GM19239 (cell line): ENCODE measurements at places on chromosomes 13 and 19.

GRCh38 chr19:49581007-49581508 is at the start of gene PRRG2:
Gene PRRG2, plus strand, starts transcription at chr19:49581316. Its CDS starts 1,904 bp downstream, at chr19:49583220.
- DNase-seq, result no peak

DNA sequence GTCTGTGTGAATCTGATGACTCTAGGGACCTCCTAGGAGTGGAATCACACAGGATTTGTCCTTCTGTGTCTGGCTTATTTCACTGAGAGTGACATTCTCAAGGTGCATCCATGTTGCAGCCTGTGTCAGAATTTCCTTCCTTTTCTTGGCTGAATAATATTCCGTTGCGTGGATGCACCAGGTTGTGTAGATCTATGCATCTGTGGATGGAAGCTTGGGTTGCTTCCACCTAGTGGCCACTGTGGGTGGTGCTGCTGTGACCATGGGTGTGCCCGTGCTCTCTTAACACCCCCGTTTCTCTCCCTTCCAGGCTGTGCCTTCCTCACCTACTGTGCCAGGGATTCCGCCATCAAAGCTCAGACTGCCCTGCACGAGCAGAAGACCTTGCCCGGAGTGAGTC is 26.2 kb downstream of the CELF5 start:
- no peak for DNase-seq

- no peak for DNase-seq
Measured at GRCh38 chr13:44231786-44232516, 141.7 kb upstream of the SERP2 start.

- DNase-seq, result no peak
Measured at GRCh38 chr13:33015241-33015668, 968 bp upstream of the KL start.

- DNase-seq, result no peak
Measured at GRCh38 chr19:1935484-1936208, 5.3 kb upstream of the CSNK1G2 start.

- DNase-seq, result no peak
Measured at GRCh38 chr19:29245215-29245614, 32.3 kb upstream of the UQCRFS1 start.

DNA sequence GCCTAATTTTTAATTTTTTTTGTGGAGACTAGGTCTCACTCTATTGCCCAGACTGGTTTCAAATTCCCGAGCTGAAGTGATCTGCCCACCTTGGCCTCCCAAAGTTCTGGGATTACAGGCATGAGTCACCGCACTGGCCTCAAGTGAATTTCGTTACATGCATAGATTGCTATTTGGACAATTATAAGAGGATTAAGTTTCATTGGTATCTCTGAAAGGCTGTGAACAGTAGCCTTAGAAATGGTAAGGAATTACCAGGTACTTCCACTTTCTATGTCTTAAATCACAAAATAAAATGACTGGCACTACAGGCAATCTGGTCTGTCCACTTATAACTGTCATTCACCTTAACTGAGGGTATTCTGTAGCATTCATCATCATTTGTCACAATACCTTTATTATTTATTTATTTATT is 2.9 kb upstream of the CCDC9 start:
- DNase-seq, result no peak

DNA sequence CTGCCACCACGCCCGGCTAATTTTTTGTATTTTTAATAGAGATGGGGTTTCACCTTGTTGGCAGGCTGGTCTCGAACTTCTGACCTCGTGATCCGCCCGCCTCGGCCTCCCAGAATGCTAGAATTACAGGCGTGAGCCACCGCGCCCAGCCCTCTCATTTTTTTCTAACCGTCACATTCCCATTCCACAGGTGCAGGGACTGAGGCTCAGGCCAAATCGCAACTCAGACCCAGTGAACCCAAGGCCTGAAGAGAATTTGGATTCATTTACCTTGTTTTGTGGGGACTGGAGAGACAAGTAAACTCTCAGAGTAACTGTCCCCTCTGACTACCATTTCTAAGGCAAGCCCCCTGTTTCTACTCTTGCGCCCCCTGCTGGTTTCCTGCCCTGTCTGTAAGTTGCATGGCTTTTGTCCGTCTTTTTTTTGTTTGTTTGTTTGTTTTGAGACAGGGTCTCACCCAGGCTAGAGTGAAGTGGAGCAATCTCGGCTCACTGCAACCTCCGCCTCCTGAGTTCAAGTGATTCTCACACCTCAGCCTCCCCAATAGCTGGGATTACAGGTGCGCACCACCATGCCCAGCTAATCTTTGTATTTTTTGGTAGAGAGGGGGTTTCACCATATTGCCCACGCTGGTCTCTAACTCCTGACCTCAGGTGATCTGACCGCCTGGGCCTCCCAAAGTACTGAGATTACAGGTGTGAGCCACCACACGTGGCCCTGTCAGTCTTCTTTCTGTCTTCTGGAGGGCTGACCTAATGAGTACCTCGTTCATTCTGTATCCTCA is 2.3 kb upstream of the STRN4 start:
- no peak for DNase-seq

DNA sequence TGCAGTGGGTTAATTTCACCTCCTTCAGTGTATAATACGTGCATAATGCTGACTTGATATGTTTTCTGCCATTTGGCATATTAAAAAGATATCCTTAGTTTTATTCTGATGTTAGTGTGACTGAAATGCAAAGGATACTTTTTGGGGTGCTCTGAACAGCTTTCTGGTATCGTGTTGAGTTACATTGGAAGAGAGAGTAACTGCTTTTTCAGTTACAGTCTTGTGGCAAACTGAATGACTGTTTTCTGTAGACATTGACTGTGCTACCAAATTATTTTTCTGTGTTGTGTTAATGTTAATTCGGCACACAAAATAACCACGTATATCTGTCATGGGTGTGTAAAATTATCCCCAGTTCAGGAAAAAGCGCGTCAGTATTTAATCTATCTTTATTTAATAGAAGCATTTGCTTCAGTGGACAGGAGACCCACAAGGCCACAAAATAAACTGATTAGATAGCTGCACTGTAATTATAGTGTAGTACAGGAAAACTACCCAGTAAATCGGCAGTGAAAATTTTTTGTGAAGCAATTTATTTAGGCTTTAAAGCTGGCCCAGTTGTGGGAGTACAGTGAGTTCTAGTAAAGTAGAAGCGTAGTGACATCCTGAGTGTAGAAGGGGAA is 2.5 kb downstream of the URI1 start:
- no peak for DNase-seq

DNA sequence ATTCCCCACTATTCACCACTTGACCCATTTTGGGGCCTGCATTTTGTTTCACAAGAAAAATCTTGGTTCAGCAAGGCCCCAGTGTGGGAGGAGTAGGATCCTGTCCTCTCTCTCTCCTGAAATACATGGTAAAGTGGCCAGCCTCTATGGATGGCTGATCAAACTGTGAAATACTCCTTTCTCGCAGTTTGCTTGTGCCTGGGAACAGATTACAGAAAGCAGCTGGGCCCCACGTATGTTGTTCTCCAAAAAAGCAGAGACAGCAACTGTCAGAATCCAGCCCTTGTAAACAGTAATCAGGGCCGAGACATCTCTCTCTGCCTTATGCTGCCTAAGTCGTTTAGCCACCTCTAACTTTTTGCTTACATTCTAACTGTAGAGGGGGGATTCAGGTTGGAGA is 61.0 kb upstream of the RAP2A start:
- DNase-seq, result no peak

- DNase-seq, result no peak
Measured at GRCh38 chr19:48511321-48511731, 309 bp downstream of the LMTK3 start.
